HT1080 (cell line): ENCODE measurements at places on chromosomes 2 and 18.

- no peak for DNase-seq
Measured at GRCh38 chr2:47735136-47735869, 47.6 kb upstream of the MSH6 start.

- no peak for DNase-seq
Measured at GRCh38 chr18:67260841-67261240, 255.7 kb downstream of the DSEL start.

DNA sequence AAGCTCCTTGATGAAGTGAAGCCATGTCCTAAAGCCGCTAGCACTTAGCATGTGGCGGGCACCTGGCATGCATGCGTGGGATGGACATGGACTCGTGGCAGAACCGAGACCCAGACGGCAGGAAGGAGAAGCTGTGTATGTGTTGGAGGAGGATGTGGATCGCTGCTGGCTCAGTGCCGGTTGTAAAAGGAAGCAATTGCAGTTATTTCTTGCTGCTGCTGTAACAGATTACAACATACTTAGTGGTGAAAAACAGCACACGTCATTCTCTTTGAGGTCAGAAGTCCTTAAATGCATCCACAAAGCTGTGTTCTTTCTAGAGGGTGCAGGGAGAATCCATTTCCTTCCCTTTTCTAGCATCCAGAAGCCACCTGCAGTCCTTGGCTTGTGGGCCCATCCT is 74.6 kb downstream of the AGAP1 start:
- DNase-seq: no peak

DNA sequence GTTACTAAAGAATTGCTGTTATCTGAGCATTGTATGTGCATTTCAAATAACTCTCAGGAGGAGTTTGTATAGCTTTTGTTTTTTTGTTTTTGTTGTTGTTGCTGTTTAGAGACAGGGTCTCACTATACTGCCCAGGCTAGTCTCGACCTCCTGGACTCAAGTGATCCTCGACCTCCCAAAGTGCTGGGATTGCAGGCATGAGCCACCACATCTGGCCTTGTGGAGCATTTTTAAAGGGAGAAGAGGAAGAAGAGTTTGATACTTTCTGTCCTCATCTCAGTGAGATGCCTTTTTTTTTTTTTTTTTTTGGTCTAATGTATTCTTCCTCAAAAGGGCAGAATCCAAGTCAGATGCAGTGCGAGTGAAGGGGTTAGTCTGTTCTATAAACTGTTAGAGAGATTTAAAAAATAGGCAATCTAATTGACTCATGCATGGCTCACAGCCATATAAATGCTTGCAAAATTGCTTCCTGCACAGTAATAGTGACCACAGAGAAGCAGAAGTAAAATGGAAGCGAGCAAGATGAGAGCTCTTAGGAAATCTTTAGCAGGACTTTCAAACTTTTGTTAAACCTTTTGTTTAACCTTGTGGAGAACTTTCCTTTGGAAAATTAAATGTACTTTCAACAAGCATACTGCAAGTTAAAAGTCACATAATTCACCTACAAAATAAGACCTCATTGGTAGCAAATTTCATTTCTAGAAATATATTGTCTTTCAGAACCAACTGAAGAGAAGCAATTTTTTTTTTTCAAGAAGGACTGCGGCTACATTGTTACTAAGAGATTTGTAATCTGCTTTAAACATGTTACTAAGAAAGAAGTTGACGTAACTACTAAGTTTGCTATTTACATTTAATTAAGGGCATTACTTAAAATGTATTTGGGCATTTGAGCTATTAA is 52.3 kb upstream of the ROCK1 start:
- DNase-seq: peak; percentile 91

DNA sequence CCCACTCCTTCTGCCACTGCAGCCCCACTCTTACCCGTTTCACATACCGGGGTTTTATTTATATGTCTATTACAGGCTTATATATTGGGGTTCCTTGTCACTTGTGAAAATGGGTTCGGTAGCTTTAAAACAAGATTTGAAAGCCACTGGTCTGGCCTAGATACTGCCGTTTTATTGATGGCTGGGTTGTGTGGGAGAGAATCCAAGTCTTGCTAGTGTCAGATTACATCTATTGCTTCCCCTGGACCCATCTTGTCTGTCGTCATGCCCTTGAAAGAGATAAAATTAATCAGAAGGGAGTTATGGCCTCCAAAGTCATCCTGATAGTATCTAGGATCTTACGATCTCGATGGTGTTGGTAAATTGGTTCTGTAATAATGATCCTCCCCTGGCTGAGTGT is 79.4 kb downstream of the EIPR1 start:
- no peak for DNase-seq

GRCh38 chr2:6694555-6694954 is 171.2 kb downstream of the CMPK2 start:
- no peak for DNase-seq

GRCh38 chr18:11990539-11990938 is 9.2 kb downstream of the IMPA2 start:
- DNase-seq: no peak

DNA sequence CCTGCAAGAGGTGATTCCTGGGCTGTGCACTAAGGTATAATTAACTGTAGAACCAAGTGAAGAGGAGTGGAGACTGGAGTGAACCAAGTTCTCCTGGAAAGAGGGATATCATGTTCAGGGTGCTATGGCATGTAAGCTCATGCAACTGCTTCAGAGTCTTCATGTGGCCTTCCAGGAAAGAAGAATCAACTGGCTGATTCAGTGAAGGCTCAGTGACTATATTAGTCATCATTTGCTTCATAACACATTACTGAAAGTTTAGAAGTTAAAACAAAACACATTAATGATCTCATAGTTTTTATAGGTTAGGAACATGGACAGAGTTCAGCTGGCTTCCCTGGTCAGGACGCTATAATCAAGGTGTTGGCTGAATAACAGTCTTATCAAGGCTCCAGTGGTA is 1200.8 kb upstream of the GYPC start:
- peak; percentile 51 for DNase-seq

- DNase-seq: no peak
Measured at GRCh38 chr2:40283111-40283909, 168.6 kb downstream of the SLC8A1 start.

GRCh38 chr2:236538242-236538641 is 31.4 kb upstream of the ACKR3 start:
- no peak for DNase-seq

DNA sequence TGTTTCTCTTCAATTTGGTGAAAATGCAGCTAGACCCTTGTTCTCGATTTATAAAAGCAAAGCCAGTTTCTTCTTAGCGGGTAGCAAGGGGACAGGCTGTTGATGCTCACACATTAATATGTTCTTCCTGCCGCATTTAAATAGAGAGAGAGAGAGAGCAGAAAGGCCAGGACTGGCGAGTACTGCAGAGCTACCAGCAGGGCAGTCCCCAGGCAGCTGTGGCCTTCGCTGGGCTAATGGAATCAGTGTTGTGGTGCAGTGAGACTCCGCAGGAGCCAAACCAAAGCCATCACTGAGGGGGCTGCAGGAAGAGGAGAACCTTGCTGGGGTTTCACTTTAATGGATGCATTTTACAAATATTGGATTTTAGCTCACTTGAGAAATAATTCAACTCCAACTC is 223.6 kb downstream of the ACTR3 start:
- DNase-seq: no peak
